Amniotic stem cell (primary cell): ENCODE measurements at places on chromosomes 7 and 10.

- DNase-seq, result no peak
Observed at GRCh38 chr7:99997545-99998137, 17.8 kb upstream of the ZKSCAN1 start.

DNA sequence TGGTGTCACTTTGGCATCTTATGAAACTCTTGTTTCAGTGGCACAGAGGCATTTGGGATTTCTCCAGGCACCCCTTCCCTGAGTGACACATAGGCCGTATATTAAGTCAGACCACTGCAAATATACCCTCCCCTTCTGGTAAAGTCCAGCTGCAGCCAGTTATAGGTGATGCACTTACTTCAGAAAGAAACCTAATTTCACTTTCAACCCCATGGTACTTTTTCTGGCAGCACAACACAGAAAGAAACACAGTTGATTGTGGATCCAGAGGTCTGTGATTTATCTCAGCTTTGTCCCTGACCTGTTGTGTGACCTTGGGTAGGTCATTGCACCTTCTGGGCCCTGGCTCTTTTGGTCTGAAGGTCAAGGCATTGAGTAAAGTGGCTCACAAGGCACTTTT lies 173.2 kb downstream of the BUB3 start:
- no peak for DNase-seq

DNA sequence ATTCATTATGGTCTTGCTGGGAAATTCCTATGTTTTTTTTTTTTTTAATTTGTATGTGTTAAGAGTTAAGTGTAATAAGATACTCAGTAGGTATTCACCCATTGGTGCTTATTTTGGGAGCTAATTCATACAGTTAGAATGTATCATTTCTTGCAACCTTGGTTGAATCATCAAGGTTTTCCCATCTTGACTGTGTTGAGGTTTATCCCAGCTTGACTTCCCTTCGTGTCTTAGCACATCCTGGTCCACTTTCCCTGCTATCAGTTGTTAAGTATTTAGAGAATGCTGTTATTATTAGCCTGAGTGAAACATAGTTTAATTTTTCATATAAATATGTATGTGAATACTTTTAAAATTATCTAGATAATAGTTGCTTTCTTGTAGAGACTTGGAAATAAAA lies 20.8 kb downstream of the RALA start:
- no peak for DNase-seq

GRCh38 chr7:106462365-106462859 lies 177.6 kb upstream of the NAMPT start:
- peak; percentile 26 for DNase-seq

DNA sequence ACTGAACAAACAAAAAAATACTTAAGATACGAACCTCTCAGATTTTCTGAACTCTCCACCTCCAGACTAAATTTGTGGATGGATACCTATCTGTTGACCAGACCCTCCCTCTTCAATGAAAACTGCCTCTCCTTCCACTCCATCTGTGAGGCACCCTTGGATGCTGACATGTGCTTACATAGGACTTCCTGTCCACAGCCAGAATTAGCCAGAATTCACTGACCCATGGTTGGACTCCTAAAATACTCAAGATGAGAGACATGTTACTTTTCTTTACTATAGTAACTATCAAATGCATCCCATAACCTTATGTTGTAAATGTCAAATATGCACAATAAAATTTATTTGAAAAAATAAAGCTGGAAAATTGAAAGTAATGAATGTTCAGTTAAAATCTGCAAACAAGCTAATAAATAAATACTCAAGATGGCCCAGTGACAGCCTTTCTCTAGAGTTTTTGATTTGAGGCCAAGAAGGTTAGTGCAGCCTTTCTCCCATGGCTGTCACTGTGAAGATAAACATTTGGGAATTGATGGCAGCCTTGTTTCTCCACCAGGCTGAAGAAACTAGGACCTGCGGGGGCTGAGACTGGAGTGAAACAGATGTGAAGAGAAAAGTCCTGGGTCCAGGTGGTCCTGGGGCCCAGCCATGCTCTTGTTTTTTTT lies 287.0 kb downstream of the ZEB1 start:
- DNase-seq, result no peak

DNA sequence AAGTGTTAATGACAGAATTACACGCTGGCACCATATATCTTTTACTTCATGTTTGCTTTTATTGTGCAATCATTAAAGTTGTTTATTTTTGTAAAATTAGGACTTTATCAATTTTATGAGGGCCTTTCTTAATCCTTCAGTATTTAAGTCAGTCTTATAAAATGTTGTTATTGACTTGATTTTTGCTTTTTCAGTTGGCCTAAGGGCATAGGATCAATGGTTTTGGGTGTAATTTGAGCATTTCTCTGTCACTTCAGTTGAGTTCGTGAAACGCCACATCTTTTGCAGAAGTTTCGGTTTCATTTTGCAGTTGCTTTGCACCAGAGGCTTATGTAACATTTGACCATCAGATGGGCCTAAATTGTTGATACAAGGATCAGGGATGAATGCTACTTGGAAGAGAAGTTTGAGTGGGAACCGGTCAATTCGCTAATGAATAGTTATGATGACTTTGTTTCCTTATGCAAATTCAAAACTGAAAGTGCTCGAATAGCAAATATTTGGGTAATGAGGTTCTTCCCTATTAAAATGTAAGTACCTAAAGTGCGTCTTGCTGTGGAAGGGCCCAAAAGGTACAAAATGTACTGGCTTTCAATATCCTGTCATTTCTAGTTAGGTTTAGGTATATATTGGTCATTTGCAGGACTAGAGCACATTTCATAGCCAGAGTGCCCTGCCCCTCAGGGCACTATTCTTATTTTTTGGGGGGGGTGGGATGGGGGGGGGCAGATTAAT lies 340.9 kb downstream of the LRMDA start:
- no peak for DNase-seq

DNA sequence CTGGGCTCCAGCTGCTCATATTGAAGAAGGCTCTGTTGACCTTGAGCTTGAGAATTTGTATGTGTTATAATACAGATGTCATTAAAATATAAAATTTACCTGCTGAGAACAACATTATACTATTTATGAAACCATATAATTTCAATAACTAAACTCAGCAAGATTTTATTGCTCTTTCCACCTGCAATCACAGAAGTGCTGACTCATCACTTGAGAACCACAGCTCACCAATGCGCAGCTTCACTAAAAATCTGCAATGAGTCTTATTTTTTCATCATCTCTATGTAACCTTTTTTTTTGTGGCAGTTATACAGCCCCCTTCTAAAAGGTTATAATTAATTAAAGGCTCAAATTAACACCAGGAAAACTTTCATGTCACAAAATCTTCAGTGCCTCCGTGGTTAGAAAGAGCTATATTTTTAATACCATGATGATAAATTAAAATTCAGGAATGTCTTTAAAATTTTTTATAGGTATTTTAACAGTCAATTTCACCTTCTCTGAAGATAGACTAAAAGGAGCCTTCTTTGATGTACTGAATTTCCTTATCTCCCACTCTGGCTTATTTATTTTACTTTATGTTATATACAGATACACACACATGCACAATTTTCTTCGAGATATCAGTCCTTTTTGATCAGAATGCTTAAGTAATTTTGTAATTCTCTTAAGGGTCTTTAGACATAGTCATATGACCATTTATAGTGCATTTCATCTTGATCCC lies 102.7 kb downstream of the EVX1 start:
- DNase-seq, result no peak

DNA sequence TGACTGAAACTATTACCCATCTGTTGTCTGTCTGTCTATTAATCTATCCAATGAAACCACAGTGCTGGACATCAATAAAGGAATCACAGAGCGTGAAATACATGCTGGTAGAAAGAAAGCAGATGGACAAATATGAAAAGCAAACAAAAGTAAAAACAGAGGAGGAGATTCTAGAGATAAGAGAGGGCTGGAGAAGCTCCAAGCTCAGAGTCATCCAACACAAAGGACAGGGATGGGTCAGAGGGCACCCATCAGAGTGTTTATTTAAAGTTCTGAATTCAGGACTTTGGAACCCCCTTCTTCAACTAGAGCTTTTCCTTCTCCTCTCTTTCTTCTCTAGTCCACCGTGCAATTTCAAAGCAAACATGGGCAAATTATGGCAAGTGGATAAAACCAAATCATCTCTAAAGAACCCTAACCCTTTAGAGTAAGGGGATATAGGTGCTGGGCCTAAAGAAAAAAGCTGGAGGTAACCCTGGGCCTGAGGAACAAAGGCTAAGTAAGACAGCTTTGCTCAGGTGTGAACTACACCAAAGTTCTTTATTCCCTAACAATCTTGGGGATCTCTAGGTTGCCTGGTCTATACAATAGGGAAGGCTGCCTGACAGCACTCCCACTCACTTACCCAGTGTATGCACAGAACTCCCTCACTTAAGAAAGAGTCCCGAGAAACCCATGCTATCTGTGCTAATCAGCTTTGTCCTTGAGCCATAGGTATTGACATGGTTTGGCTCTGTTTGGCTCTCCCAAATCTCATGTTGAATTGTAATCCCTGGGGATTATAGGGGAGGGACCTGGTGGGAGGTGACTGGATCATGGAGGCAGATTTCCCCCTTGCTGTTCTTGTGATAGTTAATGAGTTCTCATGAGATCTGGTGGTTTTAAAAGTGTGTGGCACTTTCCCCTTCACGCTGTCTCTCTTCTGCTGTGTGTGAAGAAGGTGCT lies 97.0 kb downstream of the BAMBI start:
- no peak for DNase-seq

- no peak for DNase-seq
Observed at GRCh38 chr10:63494951-63495350, 26.2 kb upstream of the REEP3 start.

DNA sequence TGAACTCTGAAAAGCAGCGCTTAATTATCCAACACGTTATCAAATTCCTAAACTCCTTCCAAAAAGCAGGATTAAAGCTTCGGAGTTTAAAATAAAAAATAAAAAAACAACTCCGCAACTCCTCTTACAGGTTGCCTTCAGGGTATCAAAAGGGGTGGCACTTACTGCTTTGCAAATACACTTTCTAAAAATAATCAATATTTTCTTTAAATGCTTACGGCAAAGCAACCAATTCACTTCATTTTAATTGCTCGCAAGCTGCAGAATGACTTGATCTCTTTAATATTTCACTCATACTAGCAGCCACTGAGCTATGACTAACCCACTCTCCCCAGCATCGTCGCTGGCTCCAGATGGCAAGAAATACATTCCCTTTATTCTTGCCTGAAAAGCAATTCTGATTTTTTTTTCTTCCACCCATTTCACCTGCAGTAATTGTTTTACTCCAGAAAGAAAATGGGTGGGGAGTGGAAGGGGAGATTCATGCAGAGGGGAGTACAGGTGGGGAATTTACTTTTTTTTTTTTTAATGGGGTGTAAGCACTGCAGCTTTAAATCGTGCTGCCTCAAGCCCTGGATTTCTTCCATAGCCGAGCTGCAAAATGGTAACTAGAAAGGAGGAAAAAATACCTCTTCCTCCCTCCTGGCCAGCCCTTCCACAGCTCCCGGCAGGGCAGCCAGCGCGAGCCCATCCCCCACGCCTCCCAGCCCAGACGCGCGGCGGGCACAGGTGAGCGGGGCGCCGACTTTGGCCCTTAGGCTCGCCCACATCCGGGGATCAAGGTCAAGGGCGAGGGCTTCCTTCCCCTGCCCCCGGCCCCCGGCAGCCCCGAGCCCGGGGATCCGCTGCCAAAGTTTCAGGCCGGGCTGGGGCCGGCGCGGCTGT lies 54.2 kb upstream of the FHIP2A start:
- DNase-seq, result peak; percentile 18

DNA sequence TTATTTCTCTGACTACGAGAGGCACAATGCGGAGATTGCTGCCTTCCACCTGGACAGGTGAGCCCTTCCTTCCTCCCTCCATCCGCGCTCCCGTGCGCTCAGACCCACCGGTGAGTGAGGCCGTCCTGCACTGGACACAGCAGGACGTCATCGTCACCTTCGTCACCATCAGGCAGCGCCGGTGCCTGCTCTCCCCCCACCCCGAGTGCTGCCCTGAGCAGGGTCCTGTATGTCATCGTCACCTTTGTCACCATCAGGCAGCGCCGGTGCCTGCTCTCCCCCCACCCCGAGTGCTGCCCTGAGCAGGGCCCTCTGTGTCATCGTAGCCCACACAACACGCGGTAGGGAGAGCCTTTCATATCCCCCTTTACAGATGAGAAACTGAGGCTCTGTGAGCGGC lies 43.5 kb upstream of the FOXL3 start:
- no peak for DNase-seq

DNA sequence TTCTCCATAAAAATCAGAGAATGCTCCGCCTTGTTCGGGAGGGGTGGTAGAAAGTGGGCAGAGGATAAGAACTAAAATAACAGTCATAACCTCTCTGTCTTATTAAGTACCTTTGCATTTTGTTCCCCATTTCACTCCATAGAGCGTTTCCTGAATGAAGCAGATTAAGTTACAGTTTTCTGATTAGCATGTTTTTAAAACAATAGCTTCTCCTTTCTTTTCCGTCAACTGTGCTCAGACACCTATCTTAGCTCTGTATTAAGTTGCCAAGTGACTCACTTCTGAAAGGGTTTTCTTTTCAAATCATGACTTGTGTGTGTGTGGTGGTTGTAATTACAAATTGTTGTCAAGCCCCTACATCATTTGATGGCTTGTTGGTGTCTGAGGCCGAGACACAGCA lies 1.4 kb downstream of the HABP2 start:
- DNase-seq, result no peak

DNA sequence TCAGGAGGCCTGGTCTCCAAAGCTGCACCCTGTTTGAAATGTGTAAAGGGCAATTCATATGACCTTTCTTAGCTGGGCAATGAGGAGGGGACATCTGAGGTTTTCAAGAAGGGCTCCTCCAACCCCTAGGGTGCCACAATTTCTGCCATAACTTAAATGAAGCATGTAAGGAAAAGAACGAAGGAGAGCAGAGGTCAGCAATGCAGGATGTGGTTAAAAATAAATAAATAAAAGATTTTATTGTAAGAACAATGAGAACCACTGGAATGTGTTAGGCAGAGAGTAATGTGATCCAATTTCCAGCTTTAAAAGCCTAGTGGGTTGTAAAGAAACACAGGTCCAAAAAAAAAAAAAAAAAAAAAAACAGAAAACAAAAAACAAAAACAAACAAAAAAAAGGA lies 673.1 kb downstream of the TNS3 start:
- DNase-seq, result peak; percentile 3

GRCh38 chr10:91924212-91925021 lies 847 bp downstream of the BTAF1 start:
- no peak for DNase-seq

DNA sequence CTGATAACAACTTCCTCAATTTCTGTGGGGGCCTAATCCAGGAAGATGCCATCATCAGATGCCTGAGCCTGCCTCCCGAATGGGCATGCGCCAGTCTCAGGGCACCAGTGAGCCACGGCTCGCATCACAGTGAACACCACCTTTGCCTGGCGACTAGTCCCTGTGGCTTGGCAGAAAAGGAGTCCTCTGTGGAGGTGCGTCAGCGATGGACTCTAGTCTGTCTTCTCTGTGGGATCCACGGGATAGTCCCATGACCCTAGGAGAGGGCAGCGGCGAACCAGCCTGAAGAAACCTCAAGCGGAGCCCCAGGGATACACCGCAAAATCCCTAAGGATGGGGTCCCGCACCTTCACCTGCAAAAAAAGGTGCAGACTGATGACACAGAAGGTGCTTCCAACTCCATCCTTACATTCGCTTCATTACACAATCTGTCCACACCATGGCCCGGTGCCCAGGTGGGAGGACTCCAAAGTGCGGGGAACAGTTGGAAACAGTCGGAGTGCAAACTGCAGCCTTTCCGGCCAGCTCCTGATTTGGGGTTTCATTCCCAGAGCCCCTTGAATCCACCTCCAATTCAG lies 35.1 kb upstream of the ZNF273 start:
- DNase-seq, result no peak
